CD4-positive, alpha-beta memory T cell (primary cell): ENCODE measurements at places on chromosomes 4 and X. TPM values are rescaled to one million over a fixed set of nuclear protein-coding genes. Genes with fewer than 3 reads are reported as not detected.

DNA sequence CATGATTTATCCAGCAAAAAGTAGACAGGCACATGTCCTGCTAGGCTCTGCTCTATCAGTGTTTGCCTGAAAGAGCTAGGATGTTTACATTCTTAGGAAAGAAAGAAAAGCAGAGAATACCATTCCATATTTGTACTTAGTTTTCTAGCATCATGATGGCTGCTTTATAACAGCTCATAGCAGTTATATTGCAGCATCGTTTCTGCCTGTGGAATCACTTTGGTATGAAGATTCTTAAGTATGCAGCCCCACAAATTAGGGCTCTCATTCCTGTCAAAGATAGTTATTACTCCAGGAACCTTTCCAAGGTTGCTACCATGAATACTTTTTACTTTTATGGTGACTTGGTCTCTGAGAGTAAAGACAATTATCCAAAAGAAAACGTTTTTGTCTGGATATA, 119.0 kb upstream of the MYOZ2 start:
- H3K4me3 ChIP-seq = no peak overlapping the region
- no peak overlapping the region for H3K27ac ChIP-seq
- H3K27me3 ChIP-seq = no peaks in the 10 kb centered on the region

The MAGEB1 gene
- not detected for polyA plus RNA-seq

DNA sequence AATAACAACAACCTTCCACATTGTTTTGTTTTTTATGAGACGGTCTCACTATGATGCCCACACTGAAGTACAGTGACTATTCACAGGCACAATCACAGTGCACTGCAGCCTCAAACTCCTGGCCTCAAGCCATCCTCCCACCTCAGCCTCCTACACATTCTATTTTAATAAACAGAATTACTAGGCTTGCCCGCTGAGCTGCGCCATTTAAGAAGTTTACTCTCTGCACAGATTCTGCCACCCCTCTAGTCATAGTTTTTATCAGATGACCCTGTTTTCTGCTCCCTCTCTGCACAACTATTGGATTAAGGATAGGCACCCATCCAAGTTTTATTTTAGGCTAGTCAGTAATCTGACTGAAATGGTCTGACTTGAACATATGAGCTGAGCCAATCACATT, 11.3 kb upstream of the COX18 start:
- H3K4me3 ChIP-seq = no peak overlapping the region
- H3K27ac ChIP-seq = no peak overlapping the region
- no peaks in the 10 kb centered on the region for H3K4me1 ChIP-seq
- H3K36me3 ChIP-seq = peaks cover 14% of the 10 kb centered on the region
- DNase-seq = no peak

The CCDC110 gene
- polyA plus RNA-seq = not detected

- no peak overlapping the region for H3K4me3 ChIP-seq
- no peak for DNase-seq
- no peaks in the 10 kb centered on the region for H3K4me1 ChIP-seq
- no peak overlapping the region for H3K27ac ChIP-seq
- H3K36me3 ChIP-seq = no peaks in the 10 kb centered on the region
- no peaks in the 10 kb centered on the region for H3K27me3 ChIP-seq
Observed at GRCh38 chrX:25108481-25108880, 92.7 kb upstream of the ARX start.

GRCh38 chrX:13859724-13860123, 42.8 kb upstream of the GPM6B start:
- no peaks in the 10 kb centered on the region for H3K4me1 ChIP-seq
- H3K27me3 ChIP-seq = no peaks in the 10 kb centered on the region
- H3K36me3 ChIP-seq = no peaks in the 10 kb centered on the region
- H3K4me3 ChIP-seq = no peak overlapping the region
- no peak overlapping the region for H3K27ac ChIP-seq

The ADH4 gene
- polyA plus RNA-seq = not detected

- H3K4me1 ChIP-seq = no peaks in the 10 kb centered on the region
- no peak for DNase-seq
- H3K36me3 ChIP-seq = peaks cover 5% of the 10 kb centered on the region
- H3K27me3 ChIP-seq = no peaks in the 10 kb centered on the region
- H3K27ac ChIP-seq = no peak overlapping the region
Observed at GRCh38 chr4:182875453-182876405, 41.5 kb downstream of the DCTD start.

GRCh38 chrX:56813318-56813837, 84.3 kb downstream of the NBDY start:
- no peaks in the 10 kb centered on the region for H3K27me3 ChIP-seq
- H3K27ac ChIP-seq = peak overlapping the region; percentile 75
- H3K4me1 ChIP-seq = peaks cover 33% of the 10 kb centered on the region
- no peaks in the 10 kb centered on the region for H3K36me3 ChIP-seq
